Esophagus muscularis mucosa (tissue), 4 donors: ENCODE measurements at places on chromosomes 3 and 15.

- no peak for DNase-seq
These were observed 40.1 kb downstream of the REC114 start for GRCh38 chr15:73483053-73483452.

DNA sequence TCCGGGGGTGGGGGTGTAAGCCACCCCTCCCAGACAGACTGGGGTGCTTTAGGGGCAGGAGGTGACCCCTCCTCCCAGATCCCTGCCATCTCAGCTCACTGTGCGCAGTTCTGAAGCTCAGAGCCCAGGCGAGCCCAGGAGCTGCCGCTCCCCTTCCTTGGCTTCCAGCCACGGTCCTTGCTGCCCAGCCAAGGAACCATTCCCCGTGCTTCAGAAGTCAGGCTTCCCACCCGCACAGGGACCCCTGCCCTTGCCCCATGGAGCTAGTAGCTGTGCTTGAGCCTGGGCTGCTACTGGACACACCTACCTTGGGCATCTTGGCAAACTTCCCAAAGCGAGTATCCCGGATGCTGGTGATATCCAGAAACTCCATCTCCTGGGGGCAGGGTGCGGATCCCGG, 4.8 kb downstream of the PLCB2 start:
- no peak for DNase-seq

DNA sequence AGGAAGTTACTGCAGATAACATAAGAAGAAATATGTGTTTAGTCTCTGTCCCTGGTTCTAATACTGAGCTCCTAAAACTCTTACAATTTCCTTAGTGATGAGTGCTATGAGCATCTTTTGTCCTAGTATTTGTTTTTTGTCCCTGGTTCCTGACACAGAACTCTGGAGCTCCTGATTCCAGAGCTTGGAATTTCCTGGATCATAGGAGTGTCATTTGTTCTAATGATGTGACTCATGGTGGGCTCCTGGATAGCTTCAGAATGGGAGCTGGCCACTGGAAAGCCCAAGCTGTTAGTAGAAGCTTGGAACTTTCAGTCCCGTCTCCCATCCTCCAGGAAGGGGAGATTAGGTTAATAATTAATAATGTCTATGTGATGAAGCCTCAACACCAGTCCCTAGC, 98.2 kb downstream of the CNTN6 start:
- no peak for DNase-seq

GRCh38 chr15:68417897-68418296, 14.1 kb downstream of the ITGA11 start:
- DNase-seq: peak; percentile 53

GRCh38 chr3:88742674-88743507, 364.5 kb upstream of the EPHA3 start:
- DNase-seq: no peak

- peak; percentile 81 for DNase-seq
These were observed 36.3 kb upstream of the DCLK3 start for GRCh38 chr3:36800533-36801116.

DNA sequence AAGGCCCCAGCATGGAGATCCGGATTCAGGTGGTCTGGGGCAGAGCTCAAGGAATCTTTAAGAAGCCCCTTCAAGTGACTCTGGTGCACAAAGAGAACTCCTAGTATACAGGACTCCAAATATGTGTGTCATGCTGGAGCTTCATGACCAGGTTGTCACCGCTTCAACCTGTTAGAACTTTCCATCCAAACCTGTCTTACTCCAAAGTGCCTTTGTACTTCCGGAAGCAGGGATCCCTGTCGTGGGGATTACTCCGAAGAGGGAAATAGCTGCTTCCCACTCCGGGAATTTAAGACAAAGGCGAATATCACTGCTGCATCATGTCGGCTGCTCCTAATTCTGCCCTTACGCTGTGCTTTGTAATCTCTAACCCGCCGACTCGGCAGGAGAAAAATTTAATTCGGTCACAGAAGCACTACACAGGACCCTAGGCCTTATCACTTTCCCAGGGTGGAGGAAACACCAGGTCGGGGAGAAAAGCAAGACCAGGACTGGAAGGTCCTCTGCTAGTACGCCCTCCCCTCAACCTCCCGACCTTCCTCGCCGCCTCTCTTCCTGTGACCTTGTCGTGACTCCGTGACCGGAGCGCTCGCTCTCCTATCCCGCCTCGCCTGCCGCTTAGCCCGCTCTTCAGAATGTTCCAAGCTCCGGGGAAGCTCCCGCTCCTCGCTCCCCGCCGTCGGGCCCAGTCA, 730 bp downstream of the HIGD1A start:
- no peak for DNase-seq

DNA sequence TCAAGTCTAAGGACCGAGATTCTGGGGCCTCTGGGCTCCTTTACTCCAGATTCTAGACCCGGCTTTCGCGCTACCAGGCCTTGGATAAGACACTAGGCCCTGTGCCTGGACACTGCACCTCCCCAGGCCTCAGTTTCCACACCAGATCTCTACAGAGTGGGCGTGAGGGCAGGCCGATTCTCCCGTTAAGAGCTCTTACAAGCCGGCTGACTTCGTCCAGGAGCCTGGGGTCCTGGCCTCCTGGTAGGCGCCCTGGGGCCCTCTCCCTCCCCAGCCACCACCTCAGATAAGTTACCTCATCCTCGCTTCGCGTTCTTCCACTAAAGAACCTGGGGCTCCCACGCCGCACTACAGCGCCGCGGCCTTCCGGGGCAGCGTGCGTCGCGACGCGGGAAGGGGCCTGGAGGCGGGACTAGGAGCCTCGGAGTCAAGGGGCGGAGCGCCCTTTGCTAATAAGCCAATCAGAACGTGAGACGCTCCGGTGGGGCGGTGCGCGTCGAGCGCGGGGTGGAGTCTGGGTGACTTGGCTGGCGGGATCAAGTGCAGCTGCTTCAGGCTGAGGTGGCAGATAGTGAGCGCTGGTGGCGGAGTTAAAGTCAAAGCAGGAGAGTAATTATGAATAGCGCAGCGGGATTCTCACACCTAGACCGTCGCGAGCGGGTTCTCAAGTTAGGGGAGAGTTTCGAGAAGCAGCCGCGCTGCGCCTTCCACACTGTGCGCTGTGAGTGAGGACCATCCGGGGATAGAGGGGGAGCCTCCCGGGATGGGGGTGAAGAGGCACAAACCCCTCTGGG, at the start of the genes EAF2 and IQCB1:
EAF2 (plus strand) TSS at position 539 of the 794 bp plus-strand sequence; CDS start at position 616, 77 bp downstream.
IQCB1 (minus strand) TSS at position 390 of the 794 bp plus-strand sequence. CDS start 6,100 bp downstream, outside the sequence.
- DNase-seq: peak; percentile 99

DNA sequence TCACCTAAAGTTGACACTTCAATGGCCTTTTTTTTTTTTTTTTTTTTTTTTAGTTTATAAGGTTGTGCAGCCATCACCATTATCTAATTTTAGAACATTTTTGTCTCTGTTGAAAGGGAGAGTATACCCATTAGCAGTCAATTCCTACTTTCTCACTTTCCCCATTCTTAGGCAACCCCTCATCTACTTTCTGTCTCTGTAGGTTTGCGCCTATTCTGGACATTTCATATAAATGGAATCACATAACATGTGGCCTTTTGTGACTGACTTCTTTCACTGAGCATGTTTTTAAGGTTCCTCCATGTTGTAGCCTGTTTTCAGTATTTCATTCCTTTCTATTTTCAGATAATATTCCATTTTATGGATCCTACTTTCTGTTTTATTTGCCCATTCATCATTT, 56.3 kb downstream of the BLM start:
- DNase-seq: no peak

GRCh38 chr3:160069986-160070385, 81.4 kb downstream of the IL12A start:
- no peak for DNase-seq

- no peak for DNase-seq
These were observed 35.0 kb upstream of the COLQ start for GRCh38 chr3:15556512-15556911.

- DNase-seq: no peak
These were observed 13.1 kb upstream of the BLOC1S6 start for GRCh38 chr15:45573961-45574629.

DNA sequence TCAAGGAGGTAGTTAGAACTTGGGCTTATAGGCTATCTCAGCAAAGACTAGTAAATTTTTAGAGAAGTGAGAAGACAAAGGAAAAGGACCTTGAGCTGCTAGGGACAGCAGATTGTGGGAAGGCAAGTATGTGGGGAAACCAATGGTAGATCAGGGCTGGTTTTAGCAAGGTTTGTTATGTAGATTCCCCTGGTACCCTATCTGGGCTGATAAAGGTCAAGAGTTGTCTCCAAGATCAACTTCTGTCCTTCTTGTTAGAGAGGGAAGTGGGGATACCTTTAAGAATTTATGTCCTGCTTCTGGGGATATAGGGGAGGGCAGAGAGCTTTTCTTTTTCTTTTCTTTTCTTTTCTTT, 28.9 kb downstream of the KAT2B start:
- DNase-seq: no peak

GRCh38 chr3:122555275-122556071, 8.6 kb downstream of the PARP9 start:
- DNase-seq: no peak

DNA sequence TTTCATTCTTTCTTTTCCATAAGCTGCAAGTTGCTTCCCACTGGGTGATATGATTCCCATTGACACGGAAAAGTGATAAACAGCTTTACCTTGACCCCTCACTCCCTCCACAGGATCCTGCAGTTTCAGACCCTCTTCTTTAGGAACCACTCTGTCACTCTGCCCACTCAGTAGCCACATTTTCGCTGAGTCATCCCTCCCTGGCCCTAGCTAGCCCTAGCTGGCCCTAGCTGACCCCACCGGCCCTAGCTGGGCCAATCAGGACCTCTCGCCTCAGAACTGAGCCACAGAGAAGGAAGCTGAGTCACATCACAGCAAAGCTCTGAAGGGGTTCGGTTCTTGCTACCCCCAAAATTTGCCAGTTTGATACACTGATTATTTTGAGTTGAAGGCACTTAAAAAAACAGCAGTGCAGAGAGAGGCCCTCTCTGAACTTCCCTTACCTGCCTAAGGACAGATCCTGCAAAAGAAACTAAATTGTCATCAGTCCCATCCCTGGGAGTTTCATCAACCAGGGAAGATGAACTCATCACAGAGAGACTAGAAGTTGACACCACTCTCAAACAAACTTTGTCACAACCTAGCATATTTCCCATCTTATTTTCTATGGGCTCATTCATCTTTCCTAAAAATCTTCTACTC, 233.5 kb upstream of the PROK2 start:
- no peak for DNase-seq

DNA sequence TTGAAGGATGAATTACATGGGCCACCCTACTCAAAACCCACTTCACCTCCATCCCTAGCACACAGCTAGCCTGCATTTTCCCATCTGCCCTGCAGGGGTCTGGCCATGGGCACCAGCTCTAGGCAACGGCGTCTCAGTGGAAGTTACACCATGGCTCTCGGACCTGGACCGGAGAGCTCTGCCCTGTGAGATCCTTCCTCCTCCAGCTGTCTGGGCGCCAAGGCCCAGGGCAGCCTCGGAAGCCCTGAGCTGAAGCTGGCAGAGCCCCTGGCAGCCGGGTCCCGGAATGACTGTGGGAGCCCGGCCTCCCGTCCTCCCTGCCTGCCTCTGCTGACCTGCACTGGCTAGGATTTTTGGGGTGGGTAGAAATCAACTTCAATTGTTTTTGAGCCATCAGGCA, 98.9 kb downstream of the CHSY1 start:
- no peak for DNase-seq

DNA sequence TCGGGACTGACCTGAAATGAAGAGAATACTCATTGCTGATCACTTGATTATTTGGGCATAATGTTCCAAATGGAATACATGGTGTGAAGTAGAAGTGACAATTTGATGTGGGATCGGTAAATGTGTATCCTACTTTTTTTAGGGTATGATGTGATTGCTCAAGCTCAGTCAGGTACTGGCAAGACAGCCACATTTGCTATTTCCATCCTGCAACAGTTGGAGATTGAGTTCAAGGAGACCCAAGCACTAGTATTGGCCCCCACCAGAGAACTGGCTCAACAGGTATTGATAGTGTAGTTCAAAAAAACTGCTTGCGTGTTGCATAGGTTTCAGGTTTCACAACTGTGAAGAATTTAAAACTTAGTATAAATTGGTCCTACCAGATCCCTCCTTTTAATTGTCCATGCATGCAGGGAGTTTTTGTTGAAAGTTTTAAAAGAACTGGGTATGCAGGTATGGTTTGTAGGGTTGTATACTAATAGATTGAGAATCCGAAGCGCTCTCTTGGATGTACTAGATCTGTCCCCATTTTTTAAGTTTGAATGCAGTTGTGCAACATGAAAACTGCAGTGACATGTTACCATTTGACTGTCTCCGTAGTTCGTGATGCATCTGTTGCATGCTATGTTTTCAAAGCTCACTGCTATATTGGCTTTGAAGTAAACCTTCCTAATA, 1.6 kb downstream of the EIF4A2 start:
- no peak for DNase-seq

- no peak for DNase-seq
These were observed 7.8 kb upstream of the LPCAT4 start for GRCh38 chr15:34374816-34375215.

DNA sequence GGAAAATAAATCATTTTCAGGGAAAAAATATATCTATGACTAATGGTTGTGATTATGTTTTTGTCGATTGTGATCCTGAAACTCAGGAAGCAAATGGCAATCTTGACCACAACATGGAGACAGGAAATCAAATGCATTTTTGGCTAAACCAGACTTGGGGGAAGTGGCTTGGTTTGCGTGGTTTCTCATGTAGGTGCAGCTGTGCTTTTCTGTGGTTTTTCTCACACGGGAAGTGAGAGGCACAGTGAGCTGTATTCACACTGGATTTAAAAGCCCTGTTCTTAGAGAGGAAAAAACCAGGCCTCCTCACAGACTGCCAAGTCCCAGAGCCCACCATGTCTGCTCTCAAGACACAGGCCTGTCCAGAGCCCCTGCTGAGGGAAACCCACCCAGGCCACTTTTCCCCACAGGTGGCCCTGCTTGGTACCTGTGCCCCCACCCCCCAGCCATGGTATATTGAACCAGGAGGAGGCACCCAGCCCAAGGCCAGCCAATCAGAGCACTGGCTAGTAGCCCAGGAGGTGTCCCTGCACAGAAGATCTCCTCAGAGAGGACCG, 46.1 kb downstream of the BTD start:
- DNase-seq: no peak

DNA sequence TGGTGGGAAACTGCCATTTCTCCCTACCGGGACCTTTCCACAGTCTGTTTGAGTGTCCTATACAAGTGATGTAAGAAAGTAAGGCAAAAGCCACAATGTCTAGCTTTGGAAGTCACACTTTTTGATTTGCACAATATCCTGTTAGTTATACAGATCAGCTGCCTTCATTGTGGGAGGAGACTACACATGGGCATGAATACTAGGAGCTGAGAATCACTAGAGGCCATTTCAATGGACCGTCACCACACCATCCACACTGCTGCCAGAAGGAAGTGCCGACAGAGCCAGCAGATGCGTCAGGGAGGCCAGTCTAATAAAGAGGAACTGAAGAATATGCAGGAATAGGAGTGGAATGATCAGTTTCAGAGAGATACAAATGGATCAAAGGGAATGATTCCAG, 65.8 kb downstream of the SCN11A start:
- DNase-seq: peak; percentile 85

GRCh38 chr15:74053941-74054529, 28.3 kb downstream of the GOLGA6A start:
- DNase-seq: peak; percentile 94

GRCh38 chr3:15941958-15942357, 144.2 kb upstream of the ANKRD28 start:
- no peak for DNase-seq

- DNase-seq: peak; percentile 85
These were observed 32.2 kb downstream of the SLC24A1 start for GRCh38 chr15:65653801-65654521.
